ENCODE measurements at places on chromosomes 5 and 9.

GRCh38 chr5:91361055-91361701 lies 21.9 kb downstream of the ARRDC3 start:
- DNase-seq: no peak

DNA sequence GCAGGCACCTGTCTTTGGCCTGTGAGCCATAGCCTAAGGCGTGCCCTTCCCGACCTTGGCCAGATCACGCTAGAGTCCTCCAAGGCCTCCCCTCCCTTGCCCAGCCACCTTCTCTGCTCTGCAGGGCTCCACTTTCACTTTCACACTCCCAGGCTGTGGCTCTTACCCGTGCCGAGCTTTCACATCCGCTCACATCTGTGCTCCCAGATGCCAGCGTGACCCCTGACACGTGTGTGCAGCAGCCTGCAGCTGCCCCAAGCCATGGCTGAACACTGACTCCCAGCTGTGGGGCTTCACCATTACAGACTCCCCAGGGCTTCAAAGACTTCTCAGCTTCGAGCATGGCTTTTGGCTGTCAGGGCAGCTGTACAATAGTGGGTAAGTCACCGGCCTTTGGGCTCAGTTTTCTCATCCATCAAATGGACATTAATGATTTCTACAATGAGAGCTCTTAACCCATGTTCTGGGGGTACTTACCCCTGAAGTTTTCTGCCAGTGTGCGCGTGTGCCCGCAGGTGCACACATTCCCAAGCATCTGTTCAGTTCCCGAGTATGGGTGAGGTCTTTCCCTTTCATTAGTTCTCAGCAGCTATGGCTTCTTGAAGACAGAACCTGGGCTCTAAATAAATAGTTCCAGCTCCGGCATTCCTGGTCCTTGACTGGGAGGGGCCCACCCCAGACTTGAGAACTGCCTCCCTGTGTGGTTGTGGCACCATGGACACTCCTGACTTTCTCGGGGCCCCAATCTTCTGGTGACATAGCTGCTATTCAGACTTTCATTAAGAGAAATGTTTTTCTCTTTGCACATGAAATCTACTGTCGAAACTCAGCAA lies 118.6 kb downstream of the RGS3 start:
- no peak for DNase-seq

DNA sequence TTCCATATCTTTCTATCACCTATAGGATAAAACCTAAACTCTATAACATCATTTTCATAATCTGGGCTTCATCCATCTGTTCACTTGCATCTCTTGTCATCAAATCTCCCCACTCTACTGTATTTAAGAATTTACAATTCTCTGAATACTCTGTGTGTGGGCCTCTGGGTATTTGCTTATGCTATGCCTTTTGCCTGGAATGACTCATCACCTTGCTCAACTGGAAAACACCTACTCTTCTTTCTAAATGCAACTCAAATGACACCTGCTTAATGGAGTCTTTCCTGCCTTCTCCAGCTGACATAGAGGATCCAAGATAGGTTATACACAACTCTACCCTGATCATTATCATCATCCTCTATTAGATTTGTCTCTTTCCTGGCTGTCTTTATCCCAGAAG lies 421.7 kb downstream of the SPATA31D1 start:
- DNase-seq: no peak

DNA sequence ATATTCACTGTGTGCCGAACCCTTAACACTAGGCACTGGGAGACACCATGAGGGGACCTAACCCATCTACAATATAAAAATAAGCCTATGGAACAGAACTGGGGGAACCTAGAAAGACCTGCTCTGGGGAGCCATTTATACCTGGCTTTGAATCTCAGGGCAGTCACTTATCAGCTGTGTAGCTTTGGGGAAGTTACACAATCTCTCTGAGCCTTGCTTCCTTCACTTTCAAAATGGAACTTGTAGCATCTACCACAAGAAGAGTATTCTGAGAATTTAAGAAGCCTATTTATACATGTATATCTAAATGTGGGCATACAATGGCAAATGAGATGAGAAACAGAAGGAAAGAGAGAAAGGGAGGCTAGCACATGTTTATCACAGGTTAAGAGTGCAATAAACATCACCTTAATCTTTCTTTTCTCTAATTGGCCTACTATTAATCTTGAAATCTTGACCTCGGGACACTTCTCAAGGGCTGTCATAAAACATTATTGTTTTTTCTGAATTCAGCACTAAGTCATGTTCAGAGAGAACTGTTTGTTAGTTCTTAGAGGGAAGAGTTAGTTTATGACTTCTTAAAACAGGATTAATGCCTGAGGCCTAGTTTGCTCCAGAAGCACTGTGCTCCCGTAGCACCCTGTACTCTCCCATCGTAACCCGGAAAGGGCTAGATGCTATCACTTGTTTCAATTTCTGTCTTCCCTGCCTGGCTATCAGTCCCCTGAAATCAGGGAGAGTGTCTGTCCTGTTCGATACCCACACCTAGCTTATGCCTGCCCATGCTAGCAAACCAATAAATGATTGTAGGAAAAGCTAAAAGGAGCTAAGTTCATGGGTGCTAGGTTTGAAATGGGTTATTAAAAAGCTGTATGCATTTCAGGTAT lies 606.4 kb upstream of the CLINT1 start:
- no peak for DNase-seq

DNA sequence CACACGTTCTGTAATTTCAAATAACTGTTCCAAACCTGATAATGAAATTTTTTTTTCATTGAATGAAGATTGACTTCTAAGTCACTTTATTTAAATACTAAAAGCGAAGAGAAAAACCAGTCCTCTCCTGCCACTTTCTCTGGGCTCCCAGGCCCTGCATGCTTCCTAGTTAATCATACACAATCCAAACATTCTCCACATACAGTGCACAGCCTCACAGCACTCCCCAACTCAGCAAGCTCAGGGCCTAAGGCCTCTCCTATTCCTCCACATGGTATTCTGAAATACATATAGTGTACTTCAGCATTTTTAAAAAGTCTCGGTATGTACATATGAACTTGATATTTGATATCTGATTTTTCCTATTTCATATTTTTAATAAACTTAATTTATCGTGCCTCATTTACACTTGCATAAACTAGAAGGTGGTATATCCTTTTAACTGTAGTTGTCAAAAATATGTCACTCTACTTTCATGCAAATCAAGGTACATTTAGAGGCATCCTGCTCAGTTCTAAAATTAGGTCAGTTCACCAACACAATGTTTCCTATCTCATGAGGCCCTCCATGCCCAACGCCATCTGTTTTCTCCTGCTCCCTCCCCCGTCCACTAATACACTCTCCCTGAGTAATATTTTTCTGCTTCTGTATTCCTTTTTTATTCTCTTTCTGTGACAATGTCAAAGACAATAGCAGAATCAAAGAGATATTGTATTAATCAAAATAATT lies 206.7 kb downstream of the ARRDC3 start:
- no peak for DNase-seq

- DNase-seq: no peak
Measured at GRCh38 chr9:89025553-89025952, 34.3 kb downstream of the S1PR3 start.

GRCh38 chr9:127213859-127214258 lies 50.7 kb upstream of the GARNL3 start:
- DNase-seq: no peak

DNA sequence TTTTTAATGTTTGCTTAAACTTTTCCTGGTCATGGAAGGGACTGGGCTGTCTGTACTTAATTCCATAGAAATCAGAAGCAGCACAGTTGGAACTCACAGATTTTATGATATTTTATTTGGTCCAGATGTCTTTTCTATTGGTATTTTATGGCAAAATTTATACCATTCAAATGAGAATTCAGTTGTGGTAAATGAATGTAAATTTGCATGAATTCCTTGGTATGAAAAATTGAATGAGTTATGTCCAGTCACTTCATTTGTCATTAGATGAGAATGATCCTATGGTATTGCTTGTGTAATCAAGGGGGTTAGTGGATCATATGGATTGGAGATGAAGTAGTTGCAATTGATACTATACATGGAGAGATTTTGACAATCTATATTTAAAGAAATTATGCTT lies 188.0 kb downstream of the KDM4C start:
- DNase-seq: no peak

DNA sequence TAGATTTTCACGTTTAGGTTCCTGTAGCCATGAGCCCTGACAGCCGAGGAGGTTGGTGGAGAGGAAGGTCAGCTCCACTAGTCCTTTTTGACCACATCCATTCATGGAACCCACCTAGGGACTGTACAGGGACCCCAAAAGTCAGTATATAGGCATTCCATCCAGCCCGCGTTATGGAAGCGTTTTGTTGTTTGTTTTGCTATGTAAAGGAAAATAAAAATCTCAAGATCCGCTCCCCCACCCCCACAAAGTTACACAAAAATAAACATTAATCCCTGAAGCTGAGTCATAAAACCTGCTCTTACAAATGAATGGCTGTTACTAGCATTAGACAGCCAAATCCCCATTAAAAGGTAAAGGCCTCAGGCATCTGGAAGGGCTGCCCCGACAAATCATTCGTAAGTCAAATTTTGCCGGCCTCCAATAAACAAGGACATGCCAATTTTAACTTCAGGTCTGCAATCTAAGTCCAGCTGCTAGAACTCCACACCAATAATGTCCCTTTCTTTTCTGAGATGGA lies 292.9 kb downstream of the MED10 start:
- DNase-seq: no peak

DNA sequence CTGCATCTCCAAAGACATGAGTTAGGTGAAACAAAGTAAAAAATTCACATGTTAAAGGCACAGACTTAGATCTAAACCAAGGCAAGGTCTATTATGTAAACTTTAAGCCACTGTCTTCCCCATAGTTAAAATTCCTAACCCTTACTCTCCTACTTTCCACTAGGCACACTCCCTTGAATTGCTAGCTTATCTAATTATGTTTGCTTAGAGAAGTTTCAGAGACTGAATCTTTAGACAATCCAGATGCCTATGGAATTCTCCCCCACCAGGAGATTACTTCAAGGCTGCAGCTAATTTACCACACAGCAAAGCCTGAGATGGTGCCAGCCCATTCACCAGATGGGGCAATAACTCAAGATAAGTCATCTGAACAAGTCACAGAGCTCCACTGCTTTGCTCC lies 803.1 kb upstream of the COX7C start:
- no peak for DNase-seq

- no peak for DNase-seq
Measured at GRCh38 chr5:156802501-156802900, 47.6 kb upstream of the PPP1R2B start.

- no peak for DNase-seq
Measured at GRCh38 chr5:154092356-154093141, 53.8 kb downstream of the MFAP3 start.

- no peak for DNase-seq
Measured at GRCh38 chr5:111548992-111549649, 36.8 kb upstream of the STARD4 start.

DNA sequence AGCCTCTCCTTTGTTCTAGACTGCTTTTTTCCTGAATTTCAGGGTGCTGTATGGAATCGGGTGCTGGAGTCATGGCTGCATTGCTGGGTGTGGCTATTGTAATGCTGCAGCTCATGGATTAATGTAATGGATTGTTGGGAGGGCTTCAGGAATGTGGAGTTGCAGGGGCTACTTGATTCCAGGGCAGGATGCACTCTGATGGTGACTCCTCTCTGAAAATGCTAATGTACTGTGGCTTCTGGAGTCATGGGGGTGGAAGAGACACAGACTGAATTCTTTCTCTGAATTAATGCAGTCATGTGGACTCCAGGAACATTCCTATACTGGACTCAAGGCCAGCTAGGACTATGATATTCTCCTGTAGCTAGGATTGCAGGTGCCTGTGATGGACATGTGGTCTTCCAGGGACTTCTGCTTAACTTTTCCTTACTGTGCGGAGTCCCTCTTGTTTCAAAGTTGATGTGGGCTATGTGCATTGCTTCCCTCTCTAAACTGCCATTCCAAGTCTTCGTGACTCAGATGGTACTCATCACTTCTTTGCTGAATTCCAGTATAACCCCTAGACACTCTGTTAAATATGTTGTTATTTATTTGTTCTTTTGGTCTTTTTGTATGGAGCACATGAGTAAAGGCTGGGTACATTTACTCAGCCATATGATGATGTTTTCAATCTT lies 396.2 kb downstream of the KCTD16 start:
- DNase-seq: no peak

- DNase-seq: no peak
Measured at GRCh38 chr5:9440517-9440916, 105.4 kb downstream of the SEMA5A start.

GRCh38 chr5:26518065-26518464 lies 520.3 kb downstream of the CDH9 start:
- DNase-seq: no peak

GRCh38 chr9:28834156-28834555 lies 1260.9 kb upstream of the C9orf72 start:
- DNase-seq: no peak

GRCh38 chr9:137788561-137789294 lies 88.9 kb upstream of the CACNA1B start:
- DNase-seq: no peak

DNA sequence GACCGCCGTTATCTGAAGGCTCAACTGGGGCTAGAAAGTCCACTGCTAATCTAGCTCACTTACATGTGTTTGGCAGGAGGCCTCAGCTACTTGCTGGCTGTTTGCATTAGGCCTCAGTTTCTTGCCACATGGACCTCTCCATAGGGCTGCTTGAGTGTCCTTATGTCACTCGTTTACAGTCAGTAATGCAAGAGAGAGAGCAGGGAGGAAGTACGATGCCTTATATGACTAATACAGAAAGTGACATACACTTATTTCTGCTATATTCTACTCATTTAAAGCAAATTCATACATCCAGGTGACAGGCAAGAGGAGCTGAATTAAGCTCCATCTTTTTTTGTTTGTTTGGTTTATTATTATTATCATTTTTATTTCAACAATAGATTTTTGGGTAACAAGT lies 179.6 kb downstream of the LURAP1L start:
- DNase-seq: no peak

GRCh38 chr5:40291338-40291737 lies 388.4 kb upstream of the PTGER4 start:
- DNase-seq: no peak

GRCh38 chr9:114988962-114989599 lies 58.7 kb upstream of the TNFSF8 start:
- no peak for DNase-seq

GRCh38 chr9:104833696-104834095 lies 69.8 kb downstream of the NIPSNAP3B start:
- no peak for DNase-seq

DNA sequence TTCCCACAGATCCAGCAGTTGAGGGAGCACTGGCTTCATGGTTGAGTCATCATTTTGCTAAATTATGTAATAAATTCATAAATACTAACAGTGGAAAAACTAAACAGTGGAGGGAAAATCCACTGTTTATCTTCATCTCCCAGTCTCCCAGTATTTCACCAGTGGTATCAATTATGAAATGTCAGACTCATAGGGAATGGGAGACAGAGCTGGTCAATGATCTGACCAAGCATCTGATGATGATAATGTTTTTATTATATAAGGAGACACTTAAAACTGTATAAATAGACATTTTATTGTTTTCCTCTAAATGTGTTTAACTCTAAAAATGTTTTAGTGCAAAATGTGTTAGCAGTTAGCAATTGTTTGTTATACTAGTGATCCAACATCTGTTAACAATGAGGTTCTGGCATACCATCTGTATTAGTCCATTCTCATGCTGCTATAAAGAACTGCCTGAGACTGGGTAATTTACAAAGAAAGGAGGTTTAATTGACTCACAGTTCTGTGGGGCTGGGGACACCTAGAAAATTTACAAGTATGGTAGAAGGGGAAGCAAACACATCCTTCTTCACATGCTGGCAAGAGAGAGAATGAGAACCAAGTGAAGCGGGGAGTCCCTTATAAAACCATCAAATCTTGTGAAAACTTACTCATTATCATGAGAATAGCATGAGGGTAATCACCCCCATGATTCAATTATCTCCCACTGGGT lies 11.8 kb upstream of the REEP5 start:
- no peak for DNase-seq
